Stimulated activated CD4-positive, alpha-beta T cell treated with anti-CD3 and anti-CD28 coated beads, Interleukin-4, amount 100 ng/mL, for 48 hours (primary cell): ENCODE measurements at places on chromosomes 2 and 18.

- no peak for DNase-seq
These were observed 26.2 kb downstream of the SH2D6 start for GRCh38 chr2:85444629-85445172.

- no peak for DNase-seq
These were observed 15.6 kb upstream of the PPP1CB start for GRCh38 chr2:28736034-28736433.

GRCh38 chr2:152506843-152507242 lies 171.9 kb downstream of the FMNL2 start:
- no peak for DNase-seq

- DNase-seq, result no peak
These were observed 78.9 kb downstream of the EHD3 start for GRCh38 chr2:31312898-31313297.

GRCh38 chr2:199485732-199486335 lies 28.1 kb upstream of the SATB2 start:
- DNase-seq, result no peak

DNA sequence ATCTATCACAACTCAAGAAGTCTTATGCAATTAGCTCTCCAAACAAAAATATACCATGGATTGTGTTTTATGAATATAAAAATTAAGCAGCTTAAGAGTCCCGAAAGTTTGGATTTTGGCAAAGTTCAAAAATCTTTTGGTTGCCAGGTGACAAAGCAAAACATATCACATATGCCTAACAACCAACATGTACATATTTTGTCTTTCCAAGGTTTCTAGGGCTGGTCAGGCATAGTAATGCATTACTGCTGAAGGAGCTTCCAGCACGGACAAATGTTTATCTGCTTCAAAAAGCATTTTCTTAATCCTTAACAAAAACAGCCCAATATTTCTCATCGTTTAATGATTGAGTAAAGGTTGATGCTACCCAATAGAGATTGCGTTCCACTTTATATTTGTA lies 1327.1 kb upstream of the ZEB2 start:
- no peak for DNase-seq

GRCh38 chr2:19774805-19775176 lies 127.0 kb downstream of the TTC32 start:
- DNase-seq, result no peak

DNA sequence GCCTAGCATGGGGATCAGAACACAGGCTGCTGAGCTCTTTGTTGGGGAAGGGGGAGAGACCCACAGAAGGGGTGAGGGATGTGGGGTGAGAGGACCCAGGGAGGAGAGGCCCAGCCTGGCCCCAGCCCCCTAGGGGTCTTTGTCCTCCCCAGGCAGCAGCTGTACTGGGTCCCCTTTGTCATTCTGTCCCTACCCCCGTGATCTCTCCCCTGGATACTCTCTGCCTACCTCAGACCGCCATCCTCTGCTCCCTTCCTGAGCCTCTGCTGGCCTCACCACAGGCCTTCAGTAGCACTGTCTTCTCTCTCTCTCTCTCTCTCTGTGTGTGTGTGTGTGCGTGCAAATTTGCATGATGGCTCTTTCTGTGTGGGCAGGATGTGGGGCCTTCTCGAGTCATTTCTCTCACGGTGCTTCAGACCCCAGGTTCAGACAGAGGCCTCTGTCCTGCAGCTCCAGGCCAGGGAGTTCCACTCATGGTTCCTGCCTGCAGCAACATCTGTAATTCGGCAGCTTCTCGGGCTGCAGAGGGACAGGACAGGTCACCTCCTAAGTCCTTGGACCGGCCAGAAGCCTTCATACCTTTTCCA lies 1.4 kb downstream of the PSD4 start:
- DNase-seq, result peak; percentile 44

- DNase-seq, result no peak
These were observed 67.6 kb downstream of the FEZ2 start for GRCh38 chr2:36530178-36530982.

- no peak for DNase-seq
These were observed 20.2 kb downstream of the NRXN1 start for GRCh38 chr2:51011693-51012092.

- DNase-seq, result no peak
These were observed 495 bp downstream of the TMEM169 start for GRCh38 chr2:216082117-216082711.

DNA sequence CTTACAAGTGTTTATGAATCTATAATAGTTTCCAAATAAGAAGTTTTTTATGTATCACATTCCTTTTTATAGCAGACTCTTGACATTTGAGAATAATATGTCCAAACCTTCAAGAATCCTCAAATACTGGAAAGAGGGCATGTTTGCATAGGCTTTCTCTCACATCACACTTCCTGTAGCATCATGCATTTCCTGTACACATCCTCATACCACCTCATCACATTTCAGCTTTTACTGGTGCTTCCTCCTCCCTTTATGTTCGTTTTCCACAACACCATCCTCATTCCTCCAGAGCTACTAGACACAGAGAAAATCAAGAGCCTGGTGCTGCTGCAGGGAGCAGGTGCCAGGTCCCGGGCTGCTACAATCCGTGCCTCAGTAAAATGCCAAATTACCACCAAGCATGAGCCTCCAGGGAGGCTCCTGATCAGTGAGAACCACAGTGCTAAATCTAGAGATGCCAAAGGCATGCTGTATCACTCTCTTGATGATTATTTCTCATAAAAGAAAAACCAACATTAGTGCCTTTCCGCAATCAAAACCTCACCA lies 137.7 kb upstream of the CYP1B1 start:
- DNase-seq, result no peak

GRCh38 chr2:223536546-223536945 lies 65.6 kb downstream of the SCG2 start:
- DNase-seq, result no peak

DNA sequence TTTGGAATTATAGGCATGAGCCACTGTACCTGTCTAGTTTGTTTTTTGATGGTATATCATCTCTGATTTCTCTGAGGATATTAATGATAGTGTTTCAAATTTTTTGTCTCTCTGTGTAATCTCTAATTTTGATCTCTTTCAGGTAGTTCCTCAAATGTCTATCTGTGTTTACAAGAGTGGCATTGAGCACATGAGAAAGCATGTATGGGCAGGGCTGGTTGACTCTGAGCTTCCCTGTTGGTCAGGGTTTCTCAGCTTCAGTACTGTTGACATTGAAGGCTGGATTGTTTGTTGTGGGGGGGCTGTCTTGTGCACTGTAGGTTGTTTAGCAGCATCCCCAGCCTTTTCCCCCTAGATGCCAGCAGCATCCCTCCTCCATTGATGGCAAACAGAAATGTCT lies 79.9 kb downstream of the TMEM247 start:
- no peak for DNase-seq

DNA sequence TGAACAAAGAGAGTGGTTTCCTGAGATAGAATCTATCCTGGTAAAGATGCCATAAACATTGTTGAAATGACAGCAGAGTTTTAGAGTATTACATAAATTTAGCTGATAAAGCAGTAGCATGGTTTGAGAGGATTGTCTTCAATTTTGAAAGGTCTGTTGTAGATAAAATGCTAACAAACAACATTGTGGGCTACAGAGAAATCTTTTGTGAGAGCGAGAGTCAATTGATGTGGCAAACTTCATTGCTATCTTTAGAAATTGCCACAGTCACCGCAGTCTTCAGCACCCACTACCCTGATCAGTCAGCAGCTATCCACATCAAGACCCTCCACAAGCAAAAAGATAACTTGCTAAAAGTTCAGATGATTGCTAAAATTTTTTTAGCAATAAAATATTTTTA lies 17.5 kb downstream of the VRK2 start:
- DNase-seq, result no peak

DNA sequence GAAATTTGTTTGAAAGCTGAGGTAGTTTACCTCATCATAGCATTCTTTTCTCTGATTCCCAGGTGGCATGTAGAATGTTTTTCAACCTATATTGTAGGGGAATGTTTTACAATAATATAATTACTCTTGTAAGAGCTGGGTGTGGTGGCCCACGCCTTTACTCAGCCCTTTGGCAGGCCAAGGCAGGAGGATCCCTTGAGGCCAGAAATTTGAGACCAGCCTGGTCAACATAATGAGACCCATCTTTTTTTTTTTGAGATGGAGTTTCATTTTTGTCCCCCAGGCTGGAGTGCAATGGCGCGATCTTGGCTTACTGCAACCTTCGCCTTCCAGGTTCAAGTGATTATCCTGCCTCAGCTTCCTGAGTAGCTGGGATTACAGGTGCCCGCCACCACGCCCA lies 3.6 kb downstream of the USP39 start:
- DNase-seq, result no peak

DNA sequence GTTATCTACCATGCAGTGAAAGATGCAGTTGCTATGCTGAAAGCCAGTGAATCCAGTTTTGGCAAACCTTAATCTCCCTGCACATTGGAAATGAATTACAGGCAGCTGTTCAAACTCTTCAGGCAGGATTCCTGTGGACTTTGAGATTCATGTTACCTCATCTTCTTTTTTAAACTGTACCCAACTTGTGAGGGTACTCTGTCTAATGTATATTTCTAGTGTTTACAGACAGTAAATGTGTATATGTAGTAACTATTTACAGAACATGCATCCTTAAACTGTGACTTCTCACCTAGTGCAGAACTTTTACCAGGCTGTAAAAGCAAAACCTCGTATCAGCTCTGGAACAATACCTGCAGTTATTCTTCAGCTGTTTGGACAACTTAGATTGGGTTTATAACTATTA lies 50.9 kb downstream of the KDM3A start:
- DNase-seq, result no peak

GRCh38 chr2:189669913-189670312 lies 4.6 kb upstream of the ANKAR start:
- DNase-seq, result no peak

- DNase-seq, result no peak
These were observed 3.4 kb downstream of the PLB1 start for GRCh38 chr2:28499282-28499681.

- no peak for DNase-seq
These were observed 771.1 kb upstream of the FANCL start for GRCh38 chr2:59012234-59012633.

DNA sequence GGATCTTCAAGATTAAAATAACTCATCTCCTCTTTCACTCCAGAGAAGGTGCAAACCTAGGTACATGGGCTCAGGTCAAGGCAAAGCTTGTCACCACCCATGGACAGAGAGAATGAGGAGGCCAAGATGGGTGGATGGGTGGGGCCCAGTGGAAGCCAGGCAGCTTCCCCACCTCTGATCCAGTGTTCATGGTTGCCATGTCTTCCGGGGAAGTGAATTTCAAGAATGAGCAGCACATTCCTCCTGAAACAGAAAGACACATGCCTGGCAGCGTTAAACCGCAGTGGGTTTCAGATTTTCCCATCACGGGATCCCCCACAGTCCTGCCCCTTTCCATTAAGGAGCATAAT lies 301.7 kb downstream of the EIPR1 start:
- DNase-seq, result no peak

DNA sequence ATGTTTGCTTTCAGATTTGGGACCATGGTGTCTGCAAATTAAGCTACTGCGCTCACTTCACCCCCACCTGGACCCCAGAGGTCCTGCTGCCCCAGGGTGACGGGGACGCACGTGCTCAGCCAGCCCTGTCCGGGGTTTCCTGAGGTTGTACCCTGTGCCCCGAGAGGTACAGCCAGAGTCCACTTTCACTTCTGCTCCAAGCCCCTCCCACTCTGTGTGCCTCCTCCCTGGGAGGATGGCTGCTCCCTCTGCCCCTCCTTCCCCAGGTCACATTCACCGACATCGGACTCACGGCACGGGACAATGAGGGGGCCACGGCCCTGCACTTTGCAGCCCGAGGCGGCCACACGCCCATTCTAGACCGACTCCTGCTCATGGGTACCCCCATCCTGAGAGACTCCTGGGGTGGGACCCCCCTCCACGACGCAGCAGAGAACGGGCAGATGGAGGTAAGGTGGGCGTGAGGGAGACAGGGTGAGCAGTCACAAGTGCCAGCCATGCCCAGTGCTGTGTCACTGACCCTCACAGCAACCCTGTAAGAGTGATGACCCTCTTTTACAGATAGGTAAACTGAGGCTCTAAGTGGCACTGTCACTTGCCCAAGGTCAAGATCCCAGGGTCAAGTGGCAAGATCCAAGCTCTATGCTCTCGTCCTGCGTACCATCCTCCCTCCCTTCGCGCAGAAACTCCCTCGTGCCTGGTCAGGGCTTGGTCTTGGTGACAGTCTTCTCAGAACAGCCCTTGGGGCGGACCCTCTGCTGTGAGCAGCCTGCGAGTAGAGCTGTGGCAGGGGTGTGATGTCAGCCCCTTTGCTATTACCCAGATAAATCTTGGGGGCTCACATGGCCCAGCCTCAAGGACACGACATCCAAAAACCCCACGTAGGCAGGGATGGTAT lies 7.6 kb downstream of the ESPNL start:
- no peak for DNase-seq

GRCh38 chr2:25029183-25029554 lies 12.7 kb upstream of the EFR3B start:
- DNase-seq, result no peak

GRCh38 chr2:204732019-204732418 lies 186.7 kb downstream of the PARD3B start:
- DNase-seq, result no peak

DNA sequence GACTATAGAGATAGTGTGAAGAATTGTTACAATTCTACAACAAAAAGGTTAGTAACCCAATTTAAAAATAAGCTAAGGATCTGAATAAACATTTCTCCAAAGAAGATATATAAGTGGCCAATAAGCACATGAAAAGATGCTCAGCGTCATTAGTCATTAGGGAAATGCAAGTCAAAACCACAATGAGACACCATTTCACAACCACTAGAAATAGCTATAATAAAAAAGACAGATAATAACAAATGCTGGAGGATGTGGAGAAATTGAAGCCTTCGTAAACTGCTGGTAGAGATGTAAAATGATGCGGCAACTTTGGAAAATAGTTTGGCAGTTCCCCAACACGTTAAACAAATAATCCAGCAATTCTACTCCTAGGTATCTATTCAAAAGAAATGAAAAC lies 366.5 kb upstream of the POU3F3 start:
- no peak for DNase-seq

DNA sequence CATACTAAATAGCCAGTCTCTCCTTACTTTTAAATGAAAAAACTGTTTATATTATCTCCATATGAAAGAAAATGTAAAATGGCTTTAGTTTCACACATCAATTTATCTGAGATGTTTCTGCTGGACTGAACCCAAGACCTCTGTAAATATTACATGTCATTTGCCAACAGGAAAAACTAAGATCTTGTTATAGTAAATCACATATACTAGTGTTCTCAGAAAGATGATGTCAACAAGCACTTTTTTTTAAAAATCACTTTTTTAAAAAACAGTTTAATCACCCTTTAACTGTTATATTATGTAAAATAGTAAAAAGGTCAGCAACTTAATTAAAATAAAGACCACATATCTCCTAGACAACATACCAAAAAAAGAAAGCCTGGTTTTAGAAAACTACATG lies 46.3 kb downstream of the PTPN2 start:
- DNase-seq, result no peak

DNA sequence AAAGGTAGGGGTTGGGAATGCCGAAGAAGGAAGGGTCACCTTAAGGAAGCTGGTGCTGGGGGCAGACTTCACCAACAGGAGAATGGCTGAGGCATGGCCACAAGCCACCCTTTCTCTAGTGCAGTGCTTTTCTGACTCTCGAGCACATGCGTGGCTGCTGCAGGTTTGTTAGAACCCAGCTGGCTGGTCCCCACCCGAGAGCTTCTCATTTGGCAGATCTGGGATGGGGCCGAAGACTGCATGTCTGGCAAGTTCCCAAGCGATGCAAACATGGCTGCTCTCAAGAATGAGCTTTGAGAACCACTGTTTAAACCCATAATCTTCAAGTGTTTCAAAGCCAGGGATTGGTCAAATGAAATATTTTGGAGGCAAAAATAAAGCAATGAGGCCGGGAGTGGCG lies 63.2 kb downstream of the LONRF2 start:
- no peak for DNase-seq
